Right ventricle myocardium inferior (tissue), 1 donor: ENCODE measurements at places on chromosomes 1 and 21. TPM values are rescaled to one million over a fixed set of nuclear protein-coding genes. Genes with fewer than 3 reads are reported as not detected.

- DNase-seq, result no peak
These were observed 1.5 kb upstream of the KCNH1 start for GRCh38 chr1:211135342-211135950.

DNA sequence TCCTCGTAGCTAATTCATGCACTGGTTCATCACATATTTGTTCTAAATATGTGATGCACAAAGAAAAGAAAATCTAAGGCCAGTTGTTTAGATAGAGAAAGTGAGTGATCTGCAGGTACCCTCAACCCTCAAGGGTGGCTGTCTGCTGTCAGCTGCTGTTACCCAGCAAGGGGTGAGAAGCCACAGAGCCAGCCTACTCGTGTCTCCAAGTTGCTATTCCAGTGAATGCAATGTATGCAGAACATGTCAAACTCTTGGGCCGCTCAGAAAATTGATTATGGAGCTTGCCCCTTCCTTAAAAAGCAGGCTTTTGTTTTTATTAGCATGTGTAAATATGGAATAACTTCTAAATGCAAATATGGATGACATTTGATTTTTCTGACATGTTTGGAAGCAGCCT, 336.3 kb upstream of the ST6GALNAC5 start:
- no peak for DNase-seq

DNA sequence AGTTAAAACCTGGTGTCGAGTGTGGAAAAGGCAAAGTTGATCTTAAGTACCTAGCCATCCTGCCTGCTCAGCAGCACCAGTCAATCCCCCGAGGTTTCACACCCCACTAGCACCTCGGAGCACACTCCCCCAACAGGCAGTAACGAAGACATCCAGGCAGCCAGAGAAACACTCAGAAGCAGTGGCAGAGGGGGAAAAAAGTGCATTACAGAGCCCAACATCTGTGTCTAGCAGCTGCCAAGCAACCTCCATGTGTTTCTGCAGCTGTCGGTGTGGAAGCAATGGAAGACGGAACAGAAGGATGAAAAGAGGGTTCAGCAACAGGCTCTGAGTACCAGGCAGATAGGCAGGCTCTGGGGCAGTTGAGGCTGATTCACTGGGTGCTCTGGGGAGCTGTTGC, 73.4 kb upstream of the PROX1 start:
- DNase-seq, result no peak

DNA sequence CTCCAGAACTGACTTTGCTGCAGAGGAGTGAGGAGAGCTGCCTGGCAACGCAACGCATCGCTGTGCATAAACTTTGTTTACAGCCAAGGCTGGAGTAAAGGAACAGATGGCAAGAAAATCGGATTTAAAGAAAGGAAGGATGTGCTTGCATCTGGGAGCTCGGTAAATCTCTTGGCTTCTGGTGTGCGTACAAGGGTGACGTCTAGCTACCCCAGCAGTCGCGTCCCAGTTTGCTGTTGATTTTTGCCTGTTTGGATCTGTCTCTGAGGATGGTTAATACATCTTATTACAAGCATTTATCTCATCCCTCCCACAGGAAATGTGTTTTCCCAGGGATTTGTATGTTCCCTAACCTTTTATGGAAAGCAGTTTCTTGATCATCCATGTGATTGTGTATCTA, 73.3 kb upstream of the RALGPS2 start:
- DNase-seq, result no peak

GRCh38 chr1:169483500-169483966, 2.2 kb downstream of the SLC19A2 start:
- DNase-seq, result no peak

XCL2 gene
- not detected for total RNA-seq
